ENCODE measurements at places on chromosomes 1 and 21.

- no peak for DNase-seq
Observed at GRCh38 chr1:29232387-29232786, 1.7 kb upstream of the MECR start.

GRCh38 chr1:106995970-106996369 is 60.5 kb upstream of the PRMT6 start:
- no peak for DNase-seq

- DNase-seq, result no peak
Observed at GRCh38 chr1:230746617-230747016, 571 bp upstream of the CAPN9 start.

GRCh38 chr1:194167956-194168640 is 981.7 kb upstream of the B3GALT2 start:
- no peak for DNase-seq

GRCh38 chr1:30890502-30891226 is 17.9 kb downstream of the SDC3 start:
- no peak for DNase-seq
